Activated naive CD8-positive, alpha-beta T cell treated with anti-CD3 and anti-CD28 coated beads for 36 hours (primary cell): ENCODE measurements at places on chromosomes 1 and 21. TPM values are rescaled to one million over a fixed set of nuclear protein-coding genes. Genes with fewer than 3 reads are reported as not detected.

The CNIH3 gene
- total RNA-seq, result 1.3 TPM

The GPA33 gene
- not detected for total RNA-seq

The SLC9C2 gene
- total RNA-seq, result not detected

The B3GALT2 gene
- total RNA-seq, result not detected

The MYCL gene
- 0.20 TPM for total RNA-seq

The RGS8 gene
- total RNA-seq, result not detected

The HMGB4 gene
- total RNA-seq, result not detected

The PI4KB gene
- 46.4 TPM for total RNA-seq

The RGS13 gene
- total RNA-seq, result not detected

The HTR1D gene
- not detected for total RNA-seq

The KLHL21 gene
- 31.2 TPM for total RNA-seq

The HPCAL4 gene
- 1.8 TPM for total RNA-seq

The ITLN2 gene
- total RNA-seq, result not detected

The CTSK gene
- total RNA-seq, result 2.6 TPM

The FAM163A gene
- not detected for total RNA-seq

The DNAI4 gene
- 1.2 TPM for total RNA-seq

The LDLRAD2 gene
- 0.22 TPM for total RNA-seq

The FAM131C gene
- total RNA-seq, result 0.34 TPM

The SAMD13 gene
- total RNA-seq, result 0.84 TPM

The MYOC gene
- not detected for total RNA-seq

The SLFNL1 gene
- 0.08 TPM for total RNA-seq

The BLACAT1 gene
- 0.12 TPM for total RNA-seq

The VANGL2 gene
- 0.24 TPM for total RNA-seq

The FAM43B gene
- total RNA-seq, result not detected

The S100A2 gene
- total RNA-seq, result not detected

The SYT2 gene
- total RNA-seq, result not detected

The PCP4 gene
- not detected for total RNA-seq

The MAP3K6 gene
- total RNA-seq, result 3.0 TPM

The AURKAIP1 gene
- 144 TPM for total RNA-seq

The CBR3 gene
- 9.5 TPM for total RNA-seq

The RNF115 gene
- 14.3 TPM for total RNA-seq

The TTC34 gene
- 0.58 TPM for total RNA-seq

The BGLAP gene
- 2.2 TPM for total RNA-seq

The HES3 gene
- total RNA-seq, result not detected
